ENCODE measurements at places on chromosomes 2 and 18. TPM values are rescaled to one million over a fixed set of nuclear protein-coding genes. Genes with fewer than 3 reads are reported as not detected.

- DNase-seq = no peak
These were observed 5.9 kb upstream of the SCYGR2 start for GRCh38 chr2:227592694-227593387.

FSIP2 gene
- total RNA-seq = 0.27 TPM

DNA sequence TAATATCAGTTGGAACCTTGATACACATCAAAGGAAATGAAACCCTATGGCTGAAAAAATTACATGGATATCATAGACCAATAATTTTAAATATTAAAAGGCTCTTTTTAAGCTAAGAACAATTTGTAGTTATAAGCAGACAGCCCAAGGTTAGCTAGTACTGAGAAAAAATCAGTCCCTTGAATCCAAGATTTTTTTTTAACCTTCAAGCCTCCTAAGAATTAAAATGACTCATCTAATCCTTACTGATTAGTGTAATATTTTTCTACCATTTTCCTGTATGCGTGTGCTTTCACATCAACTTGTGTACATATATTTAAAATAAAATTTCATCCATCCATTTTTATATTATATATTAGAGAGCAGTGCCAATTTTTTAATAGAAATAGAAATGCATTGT lies 1004.9 kb upstream of the ZEB2 start:
- no peak for DNase-seq

DNA sequence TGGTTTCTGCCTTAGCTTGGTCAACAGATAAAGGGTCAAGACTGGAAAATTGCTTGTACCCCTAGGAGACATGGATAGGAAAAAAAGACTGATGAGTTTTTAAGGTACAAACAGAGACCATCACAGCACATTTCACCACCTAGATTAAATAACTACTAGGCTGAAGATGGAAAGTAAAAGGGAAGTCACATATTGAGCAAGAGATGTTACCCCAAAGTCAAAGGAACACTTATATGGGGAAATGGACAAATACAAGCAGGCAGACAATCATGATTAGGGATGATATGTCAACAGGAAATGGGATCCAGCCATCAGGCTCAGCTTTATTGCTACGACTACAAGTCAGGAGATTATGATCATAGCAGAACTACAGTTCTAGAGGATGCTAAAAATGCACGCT lies 1643.1 kb upstream of the CELF4 start:
- no peak for DNase-seq

DNA sequence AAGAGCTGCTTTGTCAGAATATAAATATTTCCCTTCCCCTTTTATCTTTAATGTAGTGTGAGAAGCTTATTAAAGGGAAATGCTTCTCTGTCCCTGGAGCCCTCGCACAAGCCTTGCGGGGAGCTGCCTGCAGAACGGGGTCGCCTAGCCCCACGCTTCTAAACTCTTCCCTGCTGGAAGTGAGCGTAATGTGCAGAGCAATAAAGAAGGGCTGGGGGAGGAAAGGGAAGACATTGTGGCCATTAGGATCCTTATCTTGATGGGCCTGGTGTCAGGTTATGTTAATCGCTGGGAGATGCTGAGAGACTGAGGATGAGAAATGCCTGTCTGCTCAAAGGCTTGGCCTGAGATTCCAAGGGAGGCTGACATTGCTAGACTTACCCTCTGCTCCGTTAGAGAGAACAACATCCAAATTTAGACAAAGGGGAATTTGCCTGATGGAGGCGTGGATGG lies 18.9 kb upstream of the FZD7 start:
- DNase-seq = no peak

DNA sequence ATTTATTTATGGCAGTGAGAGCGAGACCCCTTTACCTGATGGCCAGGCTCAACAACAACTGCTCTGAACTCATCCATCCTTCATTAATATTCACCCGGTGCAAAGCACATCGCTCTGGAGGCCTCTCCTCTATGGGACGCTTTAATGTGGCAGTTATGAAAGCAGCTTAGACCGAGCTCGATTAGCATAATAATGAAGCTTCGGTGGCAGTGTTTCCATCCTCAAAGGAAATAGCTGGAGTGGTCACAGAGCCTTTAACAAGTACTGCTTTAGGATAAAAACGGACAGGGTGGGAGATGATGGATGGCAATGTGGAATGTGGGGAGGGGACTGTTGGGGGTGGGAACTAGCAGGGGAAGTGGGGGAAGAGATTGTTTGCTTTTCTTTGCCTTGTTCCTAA lies 243.9 kb downstream of the SLC4A3 start:
- DNase-seq = no peak

SERPINB5 gene
- total RNA-seq = not detected

Data from lower lobe of right lung (tissue), 2 donors.